RPMI7951 (cell line): ENCODE measurements at places on chromosomes 3 and 15.
A peak's percentile ranks its signal among the peaks of the same experiment; 100 is the strongest.

DNA sequence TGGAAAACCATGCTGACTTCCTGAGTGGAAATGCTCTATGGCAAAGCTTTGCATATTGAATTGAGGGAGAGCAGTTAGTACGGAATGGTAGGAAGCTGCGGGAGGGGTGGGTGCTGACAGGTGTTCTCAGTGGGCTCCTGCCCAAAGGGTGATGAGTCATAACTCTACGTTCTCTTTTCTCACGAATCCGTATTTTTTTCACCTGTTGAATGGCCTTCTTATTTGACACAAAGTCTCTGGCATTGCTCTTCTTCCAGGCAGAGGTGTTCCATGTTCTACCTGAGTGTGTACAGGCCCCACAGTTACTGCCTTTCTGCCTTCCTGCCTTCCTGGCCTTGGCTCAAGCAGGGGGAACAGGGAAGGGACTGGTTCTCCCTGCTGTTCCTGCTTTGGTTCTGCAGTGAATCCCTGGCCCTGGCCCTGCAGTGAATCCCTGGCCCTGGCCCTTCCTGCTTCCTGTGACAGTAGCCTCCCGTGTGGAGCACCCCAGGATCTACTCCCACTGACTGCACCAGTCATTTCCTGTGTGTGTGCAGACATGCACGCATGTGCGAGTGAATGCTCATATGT lies 31.9 kb downstream of the TRAK1 start:
- peak; percentile 31 for DNase-seq

DNA sequence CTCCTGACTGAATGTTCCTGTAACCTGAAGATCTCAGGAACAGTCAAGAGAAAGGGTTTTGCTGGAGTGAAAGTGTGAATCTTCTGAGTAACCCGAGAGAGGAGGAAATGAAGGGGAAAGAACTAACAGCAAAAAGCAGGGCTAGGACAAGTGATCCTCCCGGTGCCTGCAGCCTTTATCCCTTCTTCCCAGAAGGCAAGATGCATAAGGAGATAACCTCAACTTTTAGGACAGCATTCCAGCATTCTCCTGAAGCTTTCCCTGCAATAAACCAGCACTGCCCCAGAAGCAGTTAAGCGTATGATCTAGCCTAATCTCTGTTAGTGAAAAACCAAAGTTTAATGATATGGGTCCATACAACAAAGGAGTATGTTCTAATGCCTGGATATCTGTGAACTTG lies 298.8 kb downstream of the MEX3B start:
- DNase-seq: no peak

DNA sequence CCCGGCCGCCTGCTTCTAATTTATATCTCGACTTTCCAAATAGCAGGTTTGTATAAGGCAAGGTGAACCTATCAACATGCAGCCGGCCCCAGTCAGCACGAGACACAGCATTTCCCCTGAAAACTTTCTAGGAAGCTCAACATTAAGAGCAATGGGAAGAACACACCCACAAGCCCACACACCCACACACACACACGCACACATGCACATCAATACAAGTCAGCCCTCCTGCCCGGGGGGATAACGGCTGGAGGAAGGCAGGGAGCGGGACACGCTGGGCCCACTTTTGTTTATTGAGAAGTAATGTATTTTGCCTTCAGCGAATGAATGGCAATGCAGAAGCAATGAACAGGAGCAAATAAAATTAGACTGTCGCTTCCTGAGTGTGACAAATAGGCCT lies 83.5 kb downstream of the PCSK6 start:
- peak; percentile 6 for DNase-seq

- DNase-seq: no peak
These were observed 574.8 kb downstream of the AGBL1 start for GRCh38 chr15:86654501-86654900.

DNA sequence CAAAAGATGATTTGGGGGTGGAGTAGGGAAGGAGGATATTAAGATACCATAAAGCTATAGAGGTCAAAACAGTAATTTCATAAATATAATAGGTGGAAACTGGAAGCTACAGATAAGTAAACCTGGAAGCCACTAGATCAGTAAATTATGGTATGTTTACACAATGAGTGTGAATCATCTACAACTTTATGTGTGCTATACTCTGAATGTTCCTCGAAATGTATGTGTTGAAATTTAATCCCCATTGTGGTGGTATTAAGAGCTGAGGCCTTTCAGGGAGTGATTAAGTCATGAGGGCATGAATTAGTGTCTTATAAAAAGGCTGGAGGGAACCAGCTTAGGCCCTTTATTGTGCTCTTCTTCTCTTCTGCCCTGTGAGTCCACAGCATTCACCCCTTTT lies 25.2 kb downstream of the EOMES start:
- DNase-seq: no peak

GRCh38 chr15:27086805-27087204 lies 115.8 kb downstream of the GABRG3 start:
- no peak for DNase-seq

- peak; percentile 58 for DNase-seq
These were observed 37.5 kb downstream of the CD86 start for GRCh38 chr3:122092460-122093165.
